NCI-H1092 (cell line): ENCODE measurements at places on chromosomes 4 and X.

- DNase-seq: no peak
These were observed 21.1 kb upstream of the GPR50 start for GRCh38 chrX:151155234-151155633.

DNA sequence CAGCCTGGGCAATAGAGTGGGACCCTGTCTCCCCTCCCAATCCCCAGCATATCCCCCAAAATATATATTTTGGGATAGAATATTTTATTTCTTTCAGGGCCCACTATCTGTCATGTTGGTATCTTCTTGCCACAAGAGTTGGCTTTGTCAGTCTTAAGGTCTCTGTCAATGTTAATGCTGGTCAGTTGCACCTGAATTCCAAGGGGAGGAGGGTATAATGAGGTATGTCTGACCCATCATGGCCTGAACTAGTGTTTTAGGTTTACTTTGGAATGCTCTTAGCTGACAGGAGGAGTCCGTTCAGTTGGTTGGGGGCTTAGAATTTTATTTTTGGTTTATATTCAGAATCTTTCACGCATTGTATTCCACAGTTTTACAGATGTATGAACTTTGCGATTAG is 6.2 kb upstream of the RPS3A start:
- DNase-seq: no peak

DNA sequence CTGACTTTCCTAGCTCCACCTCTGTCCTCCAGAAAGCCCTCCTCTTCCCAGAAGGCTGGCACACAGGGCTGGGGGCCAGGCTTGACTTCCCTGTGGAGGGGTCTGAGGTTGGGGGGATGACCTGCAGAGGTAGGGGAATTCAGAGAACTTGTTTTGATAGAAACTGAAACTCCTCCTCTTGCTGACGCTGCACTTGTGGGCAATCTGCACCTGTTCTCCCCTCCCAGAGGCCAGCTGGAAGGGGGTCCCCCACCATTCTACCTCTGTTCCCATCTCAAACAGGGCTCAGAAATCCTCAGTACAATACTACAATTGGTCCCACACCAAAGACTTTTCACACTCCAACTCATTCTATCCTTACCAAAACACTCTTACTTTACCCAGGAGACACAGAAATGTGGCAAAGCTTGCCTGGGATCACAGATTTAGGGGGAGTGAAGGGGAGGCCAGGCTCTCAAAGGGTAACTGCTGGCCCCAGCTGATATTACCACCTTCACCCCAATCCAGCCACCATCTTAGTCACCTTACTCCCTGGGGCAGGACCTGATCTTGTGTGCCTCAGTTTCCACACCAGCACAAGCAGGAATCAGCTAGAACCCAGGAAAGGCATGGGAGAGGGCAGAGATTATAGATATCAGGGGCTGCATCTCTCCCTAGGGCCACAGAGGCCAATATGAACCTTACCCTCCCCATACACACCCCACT is 18.5 kb downstream of the OTUD5 start:
- no peak for DNase-seq

DNA sequence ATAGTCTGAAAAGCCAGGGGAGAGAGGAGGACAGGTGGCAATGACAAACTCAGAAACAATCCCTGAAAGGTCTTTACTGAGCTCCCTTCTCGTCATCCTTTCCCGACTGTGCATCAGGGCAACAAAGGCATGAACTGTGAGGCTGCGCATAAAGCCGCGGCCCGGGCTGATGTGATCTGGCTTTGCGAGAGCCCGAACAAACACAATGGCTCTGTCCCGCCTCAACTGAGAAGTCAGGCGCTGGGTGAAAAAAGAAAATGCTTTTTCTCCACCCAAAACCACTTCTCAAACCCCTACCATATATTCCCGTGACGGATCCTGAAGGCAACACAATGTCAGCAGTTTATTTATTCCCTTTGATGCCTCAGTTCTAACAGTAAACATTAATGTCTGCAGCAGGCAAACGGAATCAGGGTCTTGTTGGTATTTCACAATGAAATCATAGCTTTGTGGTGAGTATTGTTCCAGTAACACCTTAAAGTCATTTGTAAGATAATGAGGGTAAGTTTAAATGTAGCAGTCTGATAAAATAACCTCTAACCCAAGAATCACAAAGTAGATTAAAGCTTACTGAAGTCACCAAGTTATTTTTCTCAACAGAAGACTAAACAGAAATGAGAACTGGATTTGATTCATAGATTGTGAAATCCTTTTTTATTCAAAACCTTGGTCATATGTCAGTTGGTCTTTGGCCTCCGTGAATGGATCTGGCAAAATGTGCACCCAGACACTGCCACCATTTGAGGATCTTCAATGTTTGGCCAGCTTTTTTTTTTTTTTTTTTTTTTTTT is 67.4 kb downstream of the APBB2 start:
- DNase-seq: no peak

DNA sequence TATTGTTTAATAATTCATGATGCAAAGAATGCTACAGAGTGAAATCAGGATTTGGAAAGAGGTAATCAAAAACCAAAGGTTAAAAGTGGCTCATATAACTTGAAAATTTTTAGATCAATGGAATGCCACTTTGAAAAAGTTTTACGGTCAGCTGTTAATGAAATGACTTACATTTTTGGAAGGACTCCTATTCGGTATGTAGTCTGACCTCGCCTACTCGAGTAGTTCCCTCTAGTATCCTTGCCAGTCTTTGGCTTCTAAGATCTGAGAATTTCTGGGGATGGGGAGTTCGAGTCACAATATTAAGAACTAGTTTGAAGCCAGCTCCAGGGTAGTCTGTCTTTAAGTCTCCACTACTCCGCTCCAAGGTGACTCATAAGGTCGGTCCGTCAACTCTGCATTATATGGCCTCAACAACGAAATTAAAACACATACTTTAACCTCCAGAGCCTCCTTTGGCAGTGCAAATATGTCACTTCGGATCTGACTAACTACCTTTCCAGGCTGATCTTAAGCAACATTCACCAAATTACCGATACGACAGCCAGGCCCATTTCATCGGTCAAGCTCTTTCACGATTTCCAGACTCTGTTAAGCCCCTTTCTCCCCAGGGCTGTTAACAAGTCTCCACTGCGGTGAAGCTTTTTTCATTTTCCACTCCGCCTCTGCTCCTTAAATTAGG is 733 bp upstream of the NAA15 start:
- no peak for DNase-seq

DNA sequence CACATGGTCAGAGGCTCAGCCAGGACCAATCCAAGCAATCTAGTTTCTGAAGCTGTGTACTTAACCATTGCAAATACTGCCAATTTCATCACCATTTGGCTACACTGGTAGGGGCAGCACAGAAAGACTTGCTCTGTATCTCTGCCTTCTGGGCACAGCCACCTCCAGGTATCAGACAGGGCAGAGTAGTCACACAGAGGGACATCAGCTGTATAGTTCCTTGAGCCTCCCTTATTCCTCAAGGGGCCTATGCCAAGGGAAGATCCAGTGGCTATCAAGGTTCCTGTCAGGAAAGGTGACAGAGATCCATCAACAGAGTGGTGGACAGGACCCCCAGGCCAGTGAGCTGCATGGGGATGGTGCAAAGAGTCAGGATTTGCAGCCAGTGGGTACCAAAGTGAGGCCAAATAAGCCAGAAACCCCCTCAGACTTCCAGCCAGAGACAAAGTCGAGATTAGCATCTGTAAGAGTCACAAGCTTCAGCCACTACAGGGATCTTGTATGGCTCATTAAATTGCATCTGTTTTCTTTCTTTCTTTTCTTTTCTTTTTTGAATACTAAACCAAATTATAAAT is 381.6 kb upstream of the CPEB2 start:
- DNase-seq: no peak

- no peak for DNase-seq
These were observed 692.3 kb upstream of the HS3ST1 start for GRCh38 chr4:12120968-12121367.

DNA sequence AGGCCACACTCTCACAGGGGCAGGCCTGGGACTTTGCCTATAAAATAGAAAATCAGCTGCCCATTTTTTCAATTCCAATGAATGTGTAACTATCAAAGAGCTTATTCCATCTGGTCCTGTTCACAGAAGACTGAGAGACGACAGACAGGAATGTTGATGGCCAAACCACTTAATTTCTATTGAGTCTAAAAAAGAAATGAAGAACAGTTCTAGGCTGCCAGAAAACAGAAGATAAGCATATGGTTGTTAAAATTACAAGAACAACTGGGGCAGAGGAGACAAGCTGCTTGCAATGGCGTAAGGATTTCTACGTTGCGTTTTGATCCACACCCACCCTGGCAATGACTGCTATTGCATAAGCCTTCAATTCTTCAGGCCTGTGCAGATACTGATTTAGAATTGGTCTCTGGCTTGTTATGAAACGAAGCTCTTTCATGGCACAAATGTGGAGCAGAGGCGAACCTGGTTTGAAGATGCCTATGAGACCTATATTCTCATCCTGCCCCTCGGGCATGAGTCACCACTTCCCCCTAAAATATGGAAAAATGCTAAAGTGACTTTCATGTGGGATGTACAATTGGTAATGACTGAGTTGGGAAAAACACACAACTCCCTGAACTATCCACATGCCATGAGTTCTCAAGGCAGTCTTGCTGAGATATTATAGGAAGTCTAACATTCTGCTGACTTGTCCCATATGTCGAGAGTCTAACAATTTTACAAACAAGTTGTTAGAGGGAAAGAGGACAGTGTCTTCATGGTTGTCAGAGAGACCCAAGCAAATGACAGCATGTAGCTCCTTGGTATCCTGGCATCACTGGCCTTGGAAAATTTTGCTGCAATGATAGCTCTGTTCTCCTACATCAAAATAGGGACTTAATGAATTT is 37.9 kb upstream of the SORBS2 start:
- DNase-seq: no peak

DNA sequence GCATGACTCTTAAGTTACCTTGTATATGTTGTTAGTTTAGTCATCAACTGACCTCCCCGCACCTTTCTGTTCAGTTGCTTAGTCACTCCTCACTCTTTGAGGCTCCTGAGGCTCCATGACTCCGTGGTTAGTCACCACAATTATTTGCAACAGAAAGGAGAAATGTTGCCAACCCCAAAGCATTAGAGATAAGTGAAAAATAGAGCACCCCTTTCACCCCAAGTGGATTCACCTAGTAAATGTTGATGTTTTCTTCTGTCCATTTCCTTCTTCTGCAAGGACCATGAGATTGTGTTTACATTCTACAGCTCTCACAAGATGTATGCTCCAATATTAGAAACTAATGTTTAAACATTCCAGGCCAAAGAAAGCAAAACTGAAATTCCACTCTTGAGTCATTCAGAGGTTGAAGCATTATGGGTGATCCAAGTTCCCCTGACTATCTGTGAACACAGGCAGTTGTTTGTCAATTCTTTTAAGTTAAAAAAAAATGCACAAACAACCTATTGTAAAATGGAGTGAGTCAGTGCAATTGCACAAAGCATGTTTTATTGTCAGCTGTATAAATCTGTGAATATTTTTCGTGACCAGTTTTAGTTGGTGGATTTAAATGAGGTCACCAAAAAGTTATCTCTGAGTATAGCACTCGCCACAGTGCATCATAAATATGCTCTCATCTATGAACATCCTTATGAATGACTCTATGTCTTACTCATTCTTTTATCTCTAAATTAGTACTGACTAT is 552.4 kb upstream of the MAGEB2 start:
- no peak for DNase-seq
